ENCODE measurements at places on chromosomes 7 and 10. TPM values are rescaled to one million over a fixed set of nuclear protein-coding genes. Genes with fewer than 3 reads are reported as not detected.

MYOF gene
- 11.7 TPM for total RNA-seq

CEP55 gene
- total RNA-seq: 0.94 TPM

GCK gene
- 1.1 TPM for total RNA-seq

TAS2R5 gene
- total RNA-seq: 0.47 TPM
